ENCODE measurements at places on chromosomes 12 and 14.

GRCh38 chr14:42480255-42480654 lies 873.6 kb downstream of the LRFN5 start:
- no peak for DNase-seq

DNA sequence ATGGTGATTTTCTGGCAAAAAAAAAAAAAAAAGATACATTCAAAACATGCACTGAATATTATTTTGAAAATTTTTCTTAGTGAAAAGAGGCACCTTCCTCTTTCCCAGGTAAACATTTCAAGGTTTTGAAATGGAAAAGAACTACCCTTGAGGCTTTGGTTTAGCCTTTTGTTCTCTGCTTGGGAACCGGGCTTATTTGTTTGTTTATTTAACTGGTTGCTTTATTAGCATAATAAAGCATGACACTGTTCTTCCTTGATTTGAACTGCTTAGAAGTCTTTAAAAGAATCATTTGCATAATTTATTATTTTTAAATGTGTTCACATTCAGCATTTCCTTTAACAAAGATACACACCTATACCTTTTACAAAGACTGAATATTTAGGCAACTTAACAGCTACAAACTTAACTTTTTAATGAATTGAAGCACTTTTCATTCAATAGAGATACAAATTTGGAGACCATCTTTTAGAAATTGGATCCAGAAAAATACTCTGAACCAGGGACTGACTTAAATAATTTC lies 174.5 kb downstream of the FBXL14 start:
- DNase-seq = no peak

DNA sequence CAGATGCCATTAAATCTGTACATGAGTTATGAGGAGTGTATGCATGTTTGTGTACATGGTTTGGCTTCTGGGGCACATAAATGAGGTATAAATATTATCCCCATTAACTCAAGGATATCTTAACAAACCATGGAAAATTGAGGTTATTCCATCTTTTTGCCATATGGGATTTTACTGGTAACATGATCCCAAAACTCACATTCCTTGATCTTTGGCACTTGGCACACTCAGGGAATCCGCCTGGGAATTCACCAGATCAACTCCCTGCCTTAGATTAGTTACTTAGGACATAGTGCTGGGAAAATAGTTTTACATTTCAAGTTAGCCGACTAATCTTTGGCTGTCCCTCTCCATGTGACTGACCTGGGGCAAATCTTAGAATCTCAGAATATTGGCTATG lies 16.9 kb downstream of the CDKN1B start:
- no peak for DNase-seq

GRCh38 chr14:102203382-102203781 lies 63.7 kb downstream of the WDR20 start:
- no peak for DNase-seq

DNA sequence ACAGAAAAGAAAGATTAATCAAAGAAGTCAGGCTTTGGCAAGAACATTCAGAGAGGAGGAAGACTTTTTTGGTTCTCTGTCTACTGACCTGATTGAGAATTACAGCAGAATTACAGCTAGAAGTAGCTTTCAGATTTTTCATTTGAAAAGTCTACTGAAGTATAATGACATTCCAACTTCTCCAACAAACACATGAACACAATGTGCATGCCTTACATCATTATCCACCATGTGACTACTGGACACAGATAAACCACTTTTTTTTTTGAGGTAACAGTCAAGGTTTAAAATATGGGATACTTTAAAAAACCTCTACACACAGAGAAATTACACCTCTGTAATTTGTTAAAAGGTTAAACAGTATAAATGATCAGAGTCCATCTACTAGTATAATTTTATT lies 12.3 kb downstream of the BTBD7 start:
- DNase-seq = peak; percentile 33

DNA sequence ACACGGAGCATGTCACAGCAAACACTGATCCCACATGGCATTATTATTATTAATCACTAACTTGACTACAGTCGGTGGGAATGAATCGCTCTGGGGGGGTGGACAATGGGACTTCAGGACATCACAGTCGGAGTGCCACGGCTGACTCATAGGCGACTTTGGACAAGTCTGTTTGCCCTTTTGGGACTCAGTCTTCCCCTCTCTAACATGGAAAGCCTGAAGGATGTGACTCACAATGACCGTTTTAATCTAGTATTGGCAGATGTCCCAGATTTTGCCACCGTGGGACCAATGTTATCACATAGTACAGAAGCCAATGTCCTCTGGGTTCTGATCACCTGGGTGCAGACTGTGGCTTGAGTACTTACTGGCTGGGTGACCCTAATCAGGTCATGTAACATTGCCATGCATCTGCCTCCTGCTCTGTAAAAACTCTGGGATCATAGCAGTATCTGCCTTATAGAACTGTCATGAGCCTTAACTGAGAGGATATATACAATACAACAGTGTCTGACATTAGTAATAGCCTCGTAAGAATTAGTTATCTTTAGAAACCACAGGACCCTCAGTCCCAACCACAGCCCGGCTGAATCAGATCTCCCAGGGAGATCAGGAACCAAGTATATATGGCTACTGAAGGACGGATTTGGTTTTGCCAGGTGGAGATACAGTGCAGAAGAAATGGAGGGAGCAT lies 362.6 kb downstream of the BCL11B start:
- DNase-seq = no peak

DNA sequence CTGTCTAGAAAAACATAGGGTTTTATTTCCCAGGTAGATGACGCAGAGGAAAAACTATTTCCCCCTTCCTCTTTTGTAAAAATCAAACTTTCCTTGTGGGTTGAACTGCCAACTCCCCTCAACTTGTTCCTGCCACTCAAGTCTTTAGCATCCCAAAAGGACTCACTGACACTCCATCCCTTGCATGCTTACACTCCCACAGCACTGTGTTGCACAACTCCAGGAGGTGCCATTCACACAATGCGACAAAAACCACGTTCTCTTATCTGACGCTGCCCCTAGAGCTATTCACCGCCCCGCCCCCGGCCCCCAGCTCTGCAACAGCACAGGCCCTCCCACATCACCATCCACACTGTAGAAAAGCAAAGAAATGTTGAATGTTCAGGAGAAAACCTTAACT lies 16.9 kb upstream of the STON2 start:
- no peak for DNase-seq

DNA sequence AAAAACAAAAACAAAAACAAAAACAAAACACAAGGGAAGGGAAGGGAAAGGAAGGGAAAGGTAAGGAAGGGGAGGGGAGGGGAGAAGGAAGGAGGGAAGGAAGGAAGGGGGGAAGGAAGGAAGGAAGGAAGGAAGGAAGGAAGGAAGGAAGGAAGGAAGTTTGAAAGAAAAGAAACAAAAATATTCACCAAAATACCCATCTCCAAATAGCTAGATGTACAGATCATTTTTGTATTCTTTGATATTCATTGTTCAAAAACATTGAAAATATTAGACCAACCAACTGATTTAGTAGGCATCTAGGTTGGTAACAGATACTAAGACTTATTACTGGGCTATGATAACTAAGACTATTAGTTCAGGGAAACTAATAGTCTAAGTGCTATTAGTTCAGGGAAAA lies 39.1 kb upstream of the USP15 start:
- no peak for DNase-seq

DNA sequence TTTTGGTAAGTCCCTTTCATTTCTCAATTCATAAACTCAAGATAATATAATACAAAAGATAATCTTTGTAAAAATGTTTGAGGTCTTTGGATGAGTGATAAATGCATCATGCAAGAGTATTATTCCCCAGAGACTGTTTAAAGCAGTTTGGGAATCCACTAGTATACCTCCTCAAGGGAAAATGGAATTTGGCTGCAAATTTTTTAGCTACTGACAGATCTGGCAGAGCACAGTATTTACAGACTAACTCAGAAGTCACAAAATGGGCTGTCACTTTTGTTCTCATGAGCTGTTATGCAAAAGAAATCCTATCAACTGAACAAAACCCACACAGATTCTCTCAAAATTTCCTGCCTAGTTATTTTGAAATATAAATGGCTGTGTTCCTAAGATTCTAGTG lies 9.9 kb downstream of the SPIC start:
- no peak for DNase-seq

GRCh38 chr12:53486736-53487487 lies 12.3 kb downstream of the MAP3K12 start:
- DNase-seq = no peak

DNA sequence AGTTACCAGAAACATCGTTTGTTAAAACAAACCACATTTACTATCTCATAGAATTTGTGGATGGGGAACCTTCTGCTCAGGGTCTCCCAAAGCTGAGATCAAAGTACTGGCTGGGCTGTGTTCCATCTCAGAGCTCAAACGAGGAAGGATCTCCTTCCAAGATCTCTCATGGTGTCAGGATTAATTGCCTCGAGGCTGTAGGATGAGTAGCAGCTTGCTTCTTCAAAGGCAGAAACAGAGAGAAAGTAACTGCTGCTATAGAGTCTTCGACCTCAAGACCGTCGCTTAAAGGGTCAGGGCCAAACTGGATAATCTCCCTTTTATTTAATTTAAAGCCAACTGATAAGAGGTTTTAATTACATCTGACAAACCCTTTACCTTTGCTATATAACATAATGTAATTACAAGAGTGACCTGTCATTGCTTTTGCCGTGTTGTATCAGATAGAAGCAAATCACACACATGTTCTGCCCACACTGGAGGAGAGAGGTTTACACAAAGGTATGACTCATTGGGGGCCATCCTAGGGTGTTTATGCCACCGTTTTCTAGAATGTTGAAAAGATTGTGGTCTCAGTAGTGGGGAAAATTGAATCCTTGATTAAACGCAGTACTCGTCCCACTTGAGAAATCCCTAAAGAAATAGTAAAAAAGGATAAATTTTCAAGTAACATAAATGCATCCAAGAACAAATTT lies 868.8 kb upstream of the TMEM132C start:
- DNase-seq = no peak

DNA sequence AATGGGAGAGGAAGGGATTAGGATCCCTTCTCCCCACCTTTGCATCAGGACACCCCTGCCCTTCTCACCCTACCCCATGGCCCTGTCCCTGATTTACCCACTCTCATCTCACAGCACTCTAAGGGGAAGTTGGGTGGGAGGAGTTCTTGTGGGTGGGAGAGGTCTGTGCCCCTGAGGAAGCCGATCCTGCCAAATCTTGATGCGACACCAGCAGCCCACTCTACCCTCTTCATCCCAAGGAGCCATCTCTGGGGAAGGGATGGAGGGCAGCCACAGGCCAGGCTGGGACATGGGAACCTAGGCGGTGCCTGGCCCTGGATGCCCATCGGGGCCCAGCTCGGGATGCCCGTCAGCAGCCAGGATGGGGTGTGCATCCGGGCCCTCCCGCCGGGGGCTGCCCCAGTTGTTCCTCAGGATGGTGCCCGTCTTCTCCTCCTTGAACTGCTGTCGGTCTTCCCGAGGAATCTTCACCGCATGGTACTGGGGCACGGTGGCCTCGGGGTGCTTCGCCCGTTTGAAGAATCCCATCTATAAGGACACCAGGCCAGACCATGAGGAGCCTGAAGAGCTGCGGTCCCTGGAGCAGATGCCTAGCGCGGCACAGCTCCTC lies 22.8 kb downstream of the ITGA7 start:
- DNase-seq = no peak

- no peak for DNase-seq
Observed at GRCh38 chr14:29444805-29445204, 482.8 kb downstream of the PRKD1 start.

GRCh38 chr12:130983328-130984017 lies 29.8 kb downstream of the ADGRD1 start:
- no peak for DNase-seq

DNA sequence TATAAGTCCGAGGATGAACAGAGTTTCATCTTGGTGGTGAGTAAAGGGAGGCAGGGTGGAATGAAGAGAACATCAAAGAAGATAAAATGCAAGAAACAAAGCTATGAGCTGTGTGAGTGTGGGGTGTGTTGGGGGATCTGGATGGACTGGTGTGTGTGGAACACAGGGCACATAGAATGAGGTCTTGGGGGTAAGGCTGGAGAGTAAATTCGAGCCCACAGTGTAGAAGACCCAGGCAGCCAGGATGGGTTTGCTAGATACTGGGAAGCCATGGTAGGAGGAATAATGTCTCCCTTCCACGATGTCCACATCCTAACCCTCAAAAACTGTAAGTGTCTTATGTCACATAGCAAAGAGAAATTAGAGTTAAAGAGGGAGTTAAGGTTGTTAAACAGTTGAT lies 6.8 kb downstream of the KCNMB4 start:
- no peak for DNase-seq

DNA sequence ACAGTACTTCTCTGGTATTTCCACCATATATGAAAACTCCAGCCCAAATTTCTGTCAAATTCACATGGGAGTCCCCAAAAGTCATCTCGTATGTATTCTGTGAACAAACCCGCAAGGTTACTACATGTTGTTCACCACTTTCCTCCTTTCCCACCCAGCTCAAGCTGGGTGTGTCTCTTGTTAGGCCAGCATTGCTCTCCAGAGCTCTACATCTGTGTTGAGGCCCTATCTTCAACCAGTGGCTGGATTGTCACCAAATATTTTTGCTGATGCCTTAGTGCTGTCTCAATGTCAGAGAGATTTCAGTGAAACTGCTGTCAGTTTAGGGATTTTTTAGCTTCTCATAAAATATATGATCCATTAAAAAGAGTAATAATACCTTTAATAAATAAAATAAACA lies 230.9 kb downstream of the BTG1 start:
- no peak for DNase-seq

DNA sequence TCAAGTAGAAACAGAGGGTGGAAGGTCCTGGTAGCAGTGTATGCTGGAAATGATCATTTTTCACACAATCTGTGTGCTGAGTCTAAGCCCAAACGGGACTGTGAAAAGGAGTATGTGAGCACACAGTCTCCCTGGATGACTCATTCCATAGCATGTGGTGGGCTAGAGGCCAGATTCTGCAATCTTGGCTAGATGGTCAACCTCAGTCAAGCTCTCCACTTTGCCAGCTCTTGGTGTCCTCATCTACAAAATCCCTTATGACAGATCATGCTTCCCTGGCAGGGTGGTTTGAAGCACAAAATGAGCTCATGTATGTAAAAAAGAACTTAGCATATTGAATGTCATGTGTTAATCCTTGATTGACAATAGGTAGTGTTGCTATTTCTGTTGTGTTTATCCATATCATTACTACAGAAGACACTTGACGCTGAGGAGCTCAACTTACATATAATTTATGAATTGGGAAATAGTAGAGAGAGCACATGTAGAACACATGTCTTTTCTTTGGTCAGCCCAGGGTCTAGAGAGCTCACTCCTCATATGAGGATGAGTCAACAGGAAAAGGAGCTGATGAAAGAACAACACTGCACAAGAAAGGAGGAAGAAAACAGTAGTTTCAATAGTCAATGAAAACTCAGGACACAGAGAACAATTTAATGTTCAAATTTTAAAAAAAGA lies 517.5 kb downstream of the BCL11B start:
- DNase-seq = no peak

DNA sequence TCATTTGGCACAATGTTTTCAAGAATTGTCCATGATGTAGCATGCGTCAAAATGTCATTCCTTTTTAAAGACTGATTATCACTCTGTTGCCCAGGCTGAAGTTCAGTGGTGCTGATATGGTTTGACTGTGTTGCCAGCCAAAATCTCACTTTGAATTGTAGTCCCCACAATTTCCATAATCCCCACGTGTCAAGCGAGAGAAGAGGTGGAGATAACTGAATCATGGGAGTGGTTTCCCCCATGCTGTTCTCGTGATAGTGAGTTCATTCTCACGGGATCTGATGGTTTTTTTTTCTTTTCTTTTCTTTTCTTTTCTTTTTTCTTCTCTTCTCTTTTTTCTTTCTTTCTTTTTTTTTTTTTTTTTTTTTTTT lies 21.8 kb upstream of the LRRK2 start:
- no peak for DNase-seq
